ENCODE measurements at places on chromosomes 6 and 20.
A peak's percentile ranks its signal among the peaks of the same experiment; 100 is the strongest.

DNA sequence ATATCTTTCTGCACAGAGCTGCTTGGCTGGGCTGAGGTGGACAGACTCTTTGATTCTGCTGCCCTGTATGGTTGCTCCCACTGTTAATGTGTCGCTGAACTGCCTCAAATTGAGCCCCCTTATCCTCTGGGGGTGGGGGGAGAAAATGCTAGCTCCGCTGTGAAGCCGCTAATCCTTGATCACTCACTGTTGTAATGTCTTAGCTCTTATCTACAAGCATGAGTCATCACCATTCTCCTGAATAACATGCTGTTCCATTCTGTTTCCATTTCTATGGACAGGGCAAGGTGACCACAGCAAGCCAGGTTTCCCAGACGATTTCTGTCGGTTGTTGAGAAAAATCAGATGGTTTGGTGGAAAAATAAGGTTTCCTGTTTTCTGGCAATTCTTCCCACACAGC is 218.4 kb upstream of the GGTLC1 start:
- H3K27me3 ChIP-seq, result no peaks in the 10 kb centered on the region
- peaks cover 19% of the 10 kb centered on the region for H3K4me1 ChIP-seq
- H3K27ac ChIP-seq, result no peak overlapping the region
- H3K4me3 ChIP-seq, result peak overlapping the region; percentile 33

- H3K4me1 ChIP-seq, result peaks cover 43% of the 10 kb centered on the region
- peak overlapping the region; percentile 61 for H3K4me3 ChIP-seq
- H3K27ac ChIP-seq, result peak overlapping the region; percentile 75
- DNase-seq, result peak; percentile 63
- no peaks in the 10 kb centered on the region for H3K27me3 ChIP-seq
- peaks cover 44% of the 10 kb centered on the region for H3K36me3 ChIP-seq
Observed at GRCh38 chr6:143744551-143745165, 66.9 kb downstream of the PHACTR2 start.

DNA sequence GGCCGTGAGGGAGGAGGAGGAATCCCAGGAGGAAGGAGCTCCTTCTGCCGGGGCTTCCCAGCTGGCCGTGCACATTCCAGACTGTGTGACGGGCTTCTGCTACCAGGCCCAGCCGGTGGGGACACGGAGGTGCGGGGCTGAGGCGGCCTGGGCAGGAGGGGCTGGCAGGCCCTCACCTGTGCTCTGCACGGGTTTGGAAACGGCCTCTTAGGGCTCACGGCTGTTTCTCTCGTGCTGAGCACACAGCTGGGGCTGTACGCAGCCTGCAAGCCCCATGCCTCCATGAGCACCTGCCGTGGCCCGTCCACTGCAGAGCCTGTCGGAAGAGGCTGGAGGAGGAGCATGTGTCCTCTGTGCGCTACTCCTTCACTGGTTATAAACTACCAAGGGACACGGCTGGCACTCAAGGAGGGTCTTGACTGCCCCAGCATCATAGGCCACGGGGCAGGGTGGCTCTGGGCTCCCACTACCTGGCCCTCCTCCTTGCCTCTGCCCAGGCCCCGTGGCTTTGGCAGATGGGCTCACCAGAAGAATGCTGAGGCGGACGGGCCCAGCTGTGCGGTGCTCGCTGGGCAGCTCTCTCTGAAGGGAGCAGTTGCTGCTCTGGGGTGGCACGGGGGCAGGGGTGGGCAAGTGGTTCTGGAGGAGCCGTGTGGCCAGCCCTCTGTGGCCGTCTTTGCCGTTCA is 15.8 kb downstream of the NPEPL1 start:
- H3K36me3 ChIP-seq, result peaks cover 23% of the 10 kb centered on the region
- DNase-seq, result peak; percentile 46
- no peaks in the 10 kb centered on the region for H3K27me3 ChIP-seq
- no peaks in the 10 kb centered on the region for H3K4me1 ChIP-seq
- H3K27ac ChIP-seq, result no peak overlapping the region
- H3K4me3 ChIP-seq, result no peak overlapping the region

- DNase-seq, result peak; percentile 45
- H3K4me3 ChIP-seq, result no peak overlapping the region
- no peaks in the 10 kb centered on the region for H3K27me3 ChIP-seq
Observed at GRCh38 chr6:45491874-45492273, 114.1 kb upstream of the SUPT3H start.

GRCh38 chr6:148516617-148517016 is 174.0 kb downstream of the SASH1 start:
- H3K4me1 ChIP-seq, result peaks cover 3% of the 10 kb centered on the region
- H3K4me3 ChIP-seq, result no peak overlapping the region
- peaks cover 28% of the 10 kb centered on the region for H3K36me3 ChIP-seq
- DNase-seq, result no peak

GRCh38 chr6:2166717-2167116 is 78.7 kb downstream of the GMDS start:
- no peak overlapping the region for H3K4me3 ChIP-seq
- peaks cover 6% of the 10 kb centered on the region for H3K4me1 ChIP-seq
- no peak for DNase-seq

DNA sequence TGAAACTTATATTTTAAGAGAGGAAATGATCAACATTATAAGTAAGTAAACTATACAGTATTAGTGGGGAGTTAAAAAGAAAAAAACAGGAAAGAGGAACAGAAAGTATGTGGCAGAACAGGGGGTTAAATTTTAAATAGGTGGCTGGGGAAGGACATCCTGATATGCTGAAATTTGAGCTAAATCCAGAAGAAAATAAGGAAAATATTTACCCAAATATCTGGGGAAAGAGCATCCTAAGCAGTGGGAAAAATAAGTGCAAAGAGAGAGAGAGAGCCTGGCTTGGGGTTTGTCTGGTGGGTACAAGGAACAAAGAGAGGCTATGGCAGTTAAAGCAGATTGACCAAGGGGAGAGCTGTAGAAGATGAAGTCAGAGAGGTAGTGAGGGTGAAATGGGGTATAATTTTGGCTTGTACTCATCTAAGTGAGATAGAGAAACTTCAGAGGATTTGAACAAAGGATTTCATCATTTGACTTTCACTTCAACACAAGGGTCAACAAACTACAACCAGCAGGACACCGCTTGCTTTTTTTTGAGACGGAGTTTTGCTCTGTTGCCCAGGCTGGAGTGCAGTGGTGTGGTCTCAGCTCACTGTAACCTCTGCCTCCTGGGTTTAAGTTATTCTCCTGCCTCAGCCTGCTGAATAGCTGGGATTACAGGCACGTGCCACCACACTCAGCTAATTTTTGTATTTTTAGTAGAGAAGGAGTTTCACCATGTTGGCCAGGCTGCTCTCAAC is 328.4 kb upstream of the CNR1 start:
- H3K4me1 ChIP-seq, result no peaks in the 10 kb centered on the region
- no peaks in the 10 kb centered on the region for H3K27me3 ChIP-seq
- H3K36me3 ChIP-seq, result no peaks in the 10 kb centered on the region
- no peak overlapping the region for H3K27ac ChIP-seq

DNA sequence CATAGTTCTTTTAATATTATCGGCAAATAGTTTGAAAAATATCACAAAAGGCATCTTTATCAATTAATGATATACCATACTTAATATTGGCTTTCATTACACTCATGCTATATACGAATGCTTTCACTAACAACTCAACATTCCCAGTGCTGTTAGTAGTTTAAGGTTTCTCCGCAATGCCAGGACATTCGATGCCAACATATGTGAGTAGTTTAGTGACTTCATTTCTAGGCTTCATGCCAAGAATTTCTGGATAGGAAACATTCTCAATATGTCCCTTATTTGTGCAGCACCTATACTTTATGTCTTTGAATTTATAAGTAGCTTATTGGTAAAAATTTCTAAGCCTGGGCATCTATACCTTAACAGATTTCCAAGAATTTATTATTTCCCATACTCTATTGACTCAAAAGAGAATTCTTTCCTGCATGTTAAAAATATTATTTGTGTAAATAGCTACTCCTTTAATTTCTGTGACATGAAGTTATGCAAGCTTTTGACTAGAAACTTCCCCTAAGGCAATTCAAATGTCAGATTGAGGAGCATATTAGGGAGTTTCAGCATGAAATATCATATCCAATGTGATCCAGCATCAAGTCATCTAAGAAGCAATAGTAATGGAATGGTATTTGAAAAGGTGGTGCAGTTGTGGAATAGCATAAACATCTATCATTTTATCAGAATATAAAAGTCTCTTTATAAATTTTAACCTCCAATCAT is 236.0 kb upstream of the STXBP5 start:
- H3K27ac ChIP-seq, result no peak overlapping the region
- H3K4me3 ChIP-seq, result no peak overlapping the region
- DNase-seq, result no peak
- H3K36me3 ChIP-seq, result no peaks in the 10 kb centered on the region
- no peaks in the 10 kb centered on the region for H3K27me3 ChIP-seq

GRCh38 chr6:108760126-108761050 is 87.8 kb upstream of the ARMC2 start:
- H3K27me3 ChIP-seq, result peaks cover 6% of the 10 kb centered on the region
- H3K36me3 ChIP-seq, result no peaks in the 10 kb centered on the region
- H3K27ac ChIP-seq, result no peak overlapping the region
- no peak overlapping the region for H3K4me3 ChIP-seq
- no peaks in the 10 kb centered on the region for H3K4me1 ChIP-seq

DNA sequence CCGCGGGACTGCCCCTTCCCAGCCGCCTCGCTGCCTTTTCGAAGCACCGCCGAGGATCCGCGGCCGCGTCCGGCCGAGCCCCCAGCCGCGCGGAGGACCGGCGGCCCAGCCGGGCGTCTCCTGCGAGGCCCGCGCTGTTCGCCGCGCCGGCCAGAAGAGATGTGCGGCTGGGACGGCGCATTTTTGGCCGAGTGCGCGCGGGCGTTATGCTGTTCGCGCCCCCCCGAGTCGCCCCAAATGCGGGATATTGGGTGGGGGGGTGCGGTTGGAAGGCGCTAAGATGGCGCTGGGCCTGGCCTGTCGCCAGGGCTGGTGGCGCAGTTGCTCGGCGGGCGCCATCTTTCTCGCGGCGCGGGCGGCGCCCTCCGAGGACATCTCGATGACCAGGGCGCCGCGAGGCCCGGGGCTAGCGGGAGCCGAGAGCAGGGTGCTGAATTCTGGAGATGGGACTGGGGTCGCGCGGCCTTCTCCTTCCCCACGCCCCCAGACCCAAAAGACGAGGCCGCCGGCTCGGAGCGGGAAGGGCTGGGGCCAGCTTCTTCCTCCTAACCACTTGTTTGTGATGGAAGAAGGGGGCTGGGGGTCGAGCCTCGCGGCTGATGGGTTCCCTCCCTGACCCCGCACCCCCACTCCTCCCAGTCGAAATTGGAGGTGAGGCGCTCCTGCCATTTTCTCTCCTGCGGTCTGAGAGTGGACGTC is 1.5 kb downstream of the BICRAL start:
- H3K36me3 ChIP-seq, result no peaks in the 10 kb centered on the region
- H3K4me3 ChIP-seq, result peak overlapping the region; percentile 98
- DNase-seq, result peak; percentile 80

- H3K4me3 ChIP-seq, result no peak overlapping the region
- H3K4me1 ChIP-seq, result no peaks in the 10 kb centered on the region
- H3K27me3 ChIP-seq, result peaks cover 38% of the 10 kb centered on the region
- DNase-seq, result no peak
- H3K27ac ChIP-seq, result no peak overlapping the region
- H3K36me3 ChIP-seq, result no peaks in the 10 kb centered on the region
Observed at GRCh38 chr6:165808021-165808420, 145.0 kb upstream of the PDE10A start.

DNA sequence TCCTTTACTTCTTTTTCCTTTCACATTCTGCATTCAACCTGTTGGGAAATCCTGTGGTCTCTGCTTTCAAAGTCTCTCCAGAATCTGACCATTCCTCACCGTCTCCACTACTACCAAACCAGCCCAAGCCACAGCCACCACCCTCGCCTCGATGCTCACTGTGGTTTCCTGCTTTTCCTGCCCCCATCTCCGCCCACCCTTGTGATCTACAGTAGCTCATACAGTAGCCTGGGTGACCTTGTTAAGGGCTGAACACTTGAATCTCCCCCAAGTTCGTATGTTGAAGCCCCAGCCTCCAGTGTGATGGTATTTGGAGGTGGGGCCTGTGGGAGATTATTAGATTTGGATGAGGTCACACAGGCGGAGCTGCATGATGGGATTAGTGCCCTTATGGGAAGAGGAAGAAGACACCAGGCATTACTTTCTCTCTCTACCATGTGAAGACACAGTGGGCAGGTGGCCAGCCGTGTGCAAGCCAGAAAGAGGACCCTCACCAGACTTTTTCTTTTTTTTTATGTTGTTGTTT is 189.0 kb upstream of the UST start:
- H3K36me3 ChIP-seq, result no peaks in the 10 kb centered on the region
- peaks cover 9% of the 10 kb centered on the region for H3K27me3 ChIP-seq
- no peak for DNase-seq
- H3K4me3 ChIP-seq, result no peak overlapping the region

DNA sequence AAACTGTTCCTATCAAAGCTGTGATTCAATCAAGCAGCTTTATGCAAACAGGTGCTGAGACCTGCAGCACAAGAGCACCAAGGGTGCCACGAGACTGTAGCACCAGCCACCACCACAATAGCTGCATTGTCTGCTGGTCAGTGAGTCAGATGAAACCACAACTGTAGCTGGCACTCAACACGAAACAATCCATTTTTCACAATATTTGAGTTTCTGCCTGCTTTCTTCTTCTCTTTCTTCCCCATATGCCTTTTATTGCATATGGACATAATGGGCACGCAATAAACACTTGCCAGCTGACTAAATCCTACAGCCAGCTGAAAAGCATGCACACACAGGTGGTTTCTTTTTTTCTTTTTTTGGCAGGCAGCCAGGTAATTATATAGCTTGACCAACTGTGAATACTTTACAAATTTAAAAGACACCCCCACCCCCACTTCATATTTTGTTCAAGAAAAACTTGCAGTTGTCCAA is 16.6 kb downstream of the SLC2A12 start:
- H3K36me3 ChIP-seq, result no peaks in the 10 kb centered on the region
- no peak overlapping the region for H3K27ac ChIP-seq
- no peaks in the 10 kb centered on the region for H3K4me1 ChIP-seq
- H3K27me3 ChIP-seq, result no peaks in the 10 kb centered on the region

- H3K36me3 ChIP-seq, result no peaks in the 10 kb centered on the region
- H3K4me1 ChIP-seq, result no peaks in the 10 kb centered on the region
- DNase-seq, result no peak
Observed at GRCh38 chr6:166460473-166461437, 78.0 kb upstream of the MPC1 start.

DNA sequence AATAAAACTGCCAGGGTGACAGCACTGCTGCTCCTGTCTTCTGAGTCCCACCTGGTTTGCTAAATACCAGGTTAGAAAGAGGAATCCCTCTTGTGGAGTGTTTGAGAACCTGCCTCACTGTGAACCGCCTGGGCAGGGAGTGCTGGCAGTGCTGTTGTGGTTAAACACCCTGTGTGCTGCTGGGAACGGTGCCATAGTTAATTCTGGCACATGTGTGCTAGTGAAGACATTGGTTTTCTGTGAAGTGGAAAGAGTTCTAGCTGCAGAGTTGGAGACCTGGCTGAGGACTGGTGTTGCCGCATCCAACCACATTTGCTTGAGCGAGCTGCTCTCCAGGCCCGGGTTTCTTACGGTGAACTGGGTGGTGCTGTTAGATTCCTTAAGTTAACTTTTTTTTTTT is 72.7 kb downstream of the IGF2R start:
- H3K4me3 ChIP-seq, result no peak overlapping the region
- no peak overlapping the region for H3K27ac ChIP-seq
- peak; percentile 24 for DNase-seq
- H3K27me3 ChIP-seq, result no peaks in the 10 kb centered on the region

All from endodermal cell (in vitro differentiated cells).